ENCODE measurements at places on chromosomes 7 and 10.

DNA sequence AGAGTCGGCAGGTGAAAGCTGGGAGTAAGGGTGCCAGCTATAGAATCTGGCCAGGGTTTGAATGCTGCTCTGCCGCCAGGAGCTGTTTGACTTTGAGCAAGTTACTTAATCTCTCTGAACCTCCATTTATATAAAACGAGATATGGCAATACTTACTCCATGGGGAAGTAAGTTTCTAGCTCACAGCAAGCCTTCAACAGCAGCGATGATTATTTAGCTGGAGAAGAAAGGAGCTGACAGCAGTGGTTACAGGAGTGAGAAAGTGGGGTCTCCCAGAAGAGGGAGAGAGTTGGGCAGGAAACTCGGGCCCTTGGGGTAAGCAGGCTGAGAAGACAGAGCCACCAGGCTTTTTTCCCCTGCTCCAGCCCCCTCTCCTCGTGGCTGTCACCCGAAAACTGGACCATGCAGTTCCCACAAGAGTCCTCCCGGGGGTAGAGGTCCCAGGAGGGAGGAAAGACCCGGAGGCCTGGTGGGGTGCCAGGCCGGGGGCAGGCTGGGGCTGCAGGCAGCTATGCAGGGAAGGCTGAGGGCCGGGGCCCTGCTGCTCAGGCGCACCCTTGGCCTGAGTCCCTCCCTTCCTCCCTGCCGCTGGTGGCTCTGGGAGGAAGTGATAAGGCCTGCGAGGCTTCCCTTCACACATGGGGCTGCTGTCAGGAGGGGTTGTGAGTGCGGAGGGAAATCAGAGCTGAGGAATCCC, 3.5 kb downstream of the NOS3 start:
- DNase-seq: no peak

DNA sequence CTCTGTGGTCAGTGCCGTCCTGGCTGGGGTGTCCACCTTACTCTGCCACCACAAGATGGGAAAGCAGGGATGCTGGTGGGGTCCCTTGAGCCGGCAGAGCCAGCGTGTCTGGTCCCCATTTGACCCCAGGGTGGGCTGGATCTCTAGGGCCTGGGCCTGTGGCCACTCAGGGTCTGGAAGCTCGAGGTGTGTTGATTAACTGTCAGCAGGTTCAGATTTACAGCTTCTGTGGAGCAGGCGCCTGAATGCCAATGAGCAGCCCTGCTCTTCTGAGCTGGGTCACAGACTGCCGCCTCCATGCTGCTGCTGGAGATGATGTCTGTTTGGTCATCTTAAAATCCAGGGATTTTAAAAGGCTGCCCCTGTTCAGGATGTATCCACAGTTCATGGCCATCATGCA, 11.3 kb upstream of the DPYSL4 start:
- DNase-seq: no peak

- no peak for DNase-seq
Observed at GRCh38 chr10:97107551-97107950, 78.2 kb downstream of the SLIT1 start.

GRCh38 chr10:51667678-51668335, 31.6 kb downstream of the CSTF2T start:
- DNase-seq: no peak

GRCh38 chr7:2903682-2904162, 59.6 kb upstream of the GNA12 start:
- DNase-seq: no peak

DNA sequence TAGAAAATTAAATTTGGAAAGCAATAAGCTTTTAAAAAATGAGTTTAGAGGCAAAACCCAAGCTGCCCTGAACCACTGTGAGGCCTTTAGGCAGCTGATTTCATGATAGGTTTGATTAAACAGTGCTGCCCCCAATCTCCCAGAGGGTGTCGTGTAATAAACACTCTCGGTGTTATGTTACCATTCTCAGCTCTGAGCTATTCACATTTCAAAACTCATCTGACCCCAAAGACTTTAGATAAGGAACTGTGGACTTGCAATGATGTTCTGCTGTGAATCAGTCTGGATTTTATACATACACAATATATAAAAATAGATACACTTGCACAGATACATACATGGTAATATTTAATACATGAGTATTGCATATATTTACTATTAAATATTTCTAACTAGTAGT, 120.4 kb downstream of the MALRD1 start:
- no peak for DNase-seq

DNA sequence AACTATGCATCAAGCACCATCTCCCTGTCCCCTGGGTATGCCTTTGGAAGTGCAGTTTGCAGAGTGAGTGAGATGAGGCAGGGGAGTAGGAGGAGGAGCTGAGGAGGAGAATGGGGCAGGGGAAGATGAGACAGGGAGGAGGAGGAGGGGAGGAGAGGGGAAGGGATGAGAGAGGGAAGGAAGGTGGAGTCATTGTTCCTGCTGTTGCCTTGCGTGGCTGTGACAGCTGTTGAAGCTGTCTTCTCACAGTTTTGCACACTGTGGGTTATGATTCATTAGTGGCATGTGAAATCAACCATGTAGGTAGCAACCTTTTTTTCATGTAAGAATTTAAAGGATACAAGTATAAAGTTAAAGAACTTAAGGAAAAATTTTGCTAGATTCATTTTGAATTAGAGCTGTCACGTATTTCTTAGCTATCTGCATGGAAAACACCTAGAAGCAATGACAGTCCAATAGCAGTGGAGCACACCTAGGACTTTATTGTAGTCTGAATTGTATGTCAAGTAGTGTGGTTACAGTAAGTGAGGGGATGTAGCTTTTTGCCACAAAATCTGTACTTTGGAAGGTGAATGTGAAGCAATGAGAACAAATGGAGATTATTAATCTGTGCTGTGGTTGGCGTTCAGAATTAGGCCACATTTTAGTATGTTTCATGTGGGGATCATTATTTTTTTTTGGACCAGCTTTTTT, 21.7 kb downstream of the CCM2 start:
- peak; percentile 50 for DNase-seq

DNA sequence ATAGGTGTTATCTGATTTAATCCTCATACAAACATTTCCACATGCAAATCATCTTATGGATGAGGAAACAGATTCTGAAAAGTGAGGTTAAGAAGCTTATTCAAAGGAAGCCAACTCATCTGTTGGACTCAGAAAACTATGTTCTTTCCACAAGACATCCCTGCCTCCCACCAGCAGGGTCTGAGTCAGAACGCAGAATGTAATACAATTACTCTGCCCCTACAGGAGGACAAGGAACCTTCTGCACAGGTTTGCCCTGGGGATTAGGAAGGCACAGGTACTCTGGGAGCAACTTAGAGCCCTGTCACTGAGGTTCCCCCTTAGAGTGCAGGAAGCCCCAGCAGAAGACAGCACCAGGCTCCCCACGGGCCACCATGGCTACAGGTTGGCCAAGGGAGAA, 255.7 kb downstream of the TNS3 start:
- DNase-seq: no peak

- DNase-seq: no peak
Observed at GRCh38 chr10:81730891-81731290, 144.1 kb upstream of the NRG3 start.

DNA sequence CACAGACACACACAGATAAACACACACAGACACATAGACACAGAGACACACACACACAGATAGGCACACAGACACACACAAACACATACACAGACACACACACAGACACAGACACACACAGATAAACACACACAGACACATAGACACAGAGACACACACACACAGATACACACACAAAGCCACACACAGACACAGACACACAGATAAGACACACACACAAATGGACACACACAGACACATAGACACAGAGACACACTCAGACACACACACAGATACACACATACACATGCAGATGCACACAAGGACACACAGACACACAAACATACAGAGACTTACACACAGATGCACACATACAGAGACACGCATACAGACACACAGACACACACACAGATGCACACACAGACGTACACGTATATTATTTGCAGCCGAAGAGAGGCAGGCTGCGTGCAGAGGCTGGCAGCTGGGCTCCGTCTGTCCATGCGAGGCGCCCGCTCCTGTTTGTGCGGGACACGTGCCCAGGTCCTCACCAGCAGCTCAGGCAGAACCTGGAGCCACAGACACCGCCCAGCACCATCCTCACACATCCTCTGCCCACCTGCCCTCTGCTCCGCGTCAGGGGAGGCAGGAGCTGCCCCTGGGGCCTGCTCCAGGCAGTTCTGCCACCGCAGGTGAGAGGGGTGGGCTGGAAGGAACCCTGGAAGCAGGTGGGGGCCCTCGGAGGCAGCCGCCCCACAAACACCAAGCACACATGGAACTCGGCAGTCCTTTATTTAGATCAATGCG, 1.2 kb downstream of the CALML5 start:
- DNase-seq: no peak

GRCh38 chr7:77549106-77549870, 12.2 kb downstream of the PTPN12 start:
- no peak for DNase-seq

DNA sequence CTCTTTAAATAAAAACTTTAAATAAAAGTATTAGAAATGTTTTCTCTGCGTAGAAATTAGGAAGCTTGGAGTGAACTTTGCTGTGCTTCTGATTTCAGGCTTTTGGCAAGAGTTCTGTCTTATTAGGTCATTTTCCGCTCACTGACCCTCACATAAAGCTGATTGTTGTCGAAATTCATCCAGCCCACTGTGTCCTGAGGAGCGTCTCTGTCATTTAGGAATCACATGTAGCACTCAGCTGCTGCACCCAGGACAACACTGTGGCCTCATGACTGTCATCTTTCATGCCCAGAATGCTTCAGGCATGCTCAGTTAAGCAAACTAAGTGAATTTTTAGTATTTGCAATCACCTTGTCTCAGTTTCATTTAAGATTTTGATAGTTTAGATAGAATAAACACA, 57.8 kb upstream of the MSRB2 start:
- no peak for DNase-seq

GRCh38 chr10:80579181-80579763, 41.6 kb downstream of the SH2D4B start:
- no peak for DNase-seq

GRCh38 chr10:119669975-119670640, 18.9 kb downstream of the BAG3 start:
- no peak for DNase-seq

DNA sequence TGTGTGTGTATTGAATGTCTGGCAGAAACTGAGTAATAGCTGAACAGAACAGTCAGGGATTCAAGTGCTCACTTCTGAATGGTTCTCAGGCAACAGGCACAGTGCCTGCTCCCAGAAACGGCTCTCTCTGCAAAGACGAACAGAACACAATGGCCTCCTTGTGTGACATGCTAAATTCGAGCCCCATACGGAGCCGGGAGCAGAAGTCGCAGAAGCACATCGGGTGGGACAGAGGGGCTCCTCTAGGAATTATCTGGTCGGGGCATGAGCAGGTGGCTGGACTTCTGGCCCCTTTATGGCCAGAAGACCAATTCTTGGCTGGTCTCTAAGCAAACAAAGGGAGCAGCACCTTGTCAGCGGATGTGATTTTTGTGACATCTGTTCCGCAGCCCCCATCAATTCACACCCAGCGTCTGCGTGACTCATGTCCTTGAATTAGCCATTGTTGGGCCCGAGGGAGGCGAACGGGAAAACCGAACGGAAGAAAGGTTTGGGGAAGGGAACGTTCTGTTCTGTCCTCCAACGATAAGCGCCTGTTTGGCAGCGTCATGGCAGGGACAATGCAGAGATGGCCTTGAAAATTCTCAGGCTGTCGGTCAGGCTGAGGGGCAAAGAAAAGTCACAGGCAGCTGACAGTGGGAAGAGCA, 47.3 kb upstream of the NPTX2 start:
- peak; percentile 74 for DNase-seq

DNA sequence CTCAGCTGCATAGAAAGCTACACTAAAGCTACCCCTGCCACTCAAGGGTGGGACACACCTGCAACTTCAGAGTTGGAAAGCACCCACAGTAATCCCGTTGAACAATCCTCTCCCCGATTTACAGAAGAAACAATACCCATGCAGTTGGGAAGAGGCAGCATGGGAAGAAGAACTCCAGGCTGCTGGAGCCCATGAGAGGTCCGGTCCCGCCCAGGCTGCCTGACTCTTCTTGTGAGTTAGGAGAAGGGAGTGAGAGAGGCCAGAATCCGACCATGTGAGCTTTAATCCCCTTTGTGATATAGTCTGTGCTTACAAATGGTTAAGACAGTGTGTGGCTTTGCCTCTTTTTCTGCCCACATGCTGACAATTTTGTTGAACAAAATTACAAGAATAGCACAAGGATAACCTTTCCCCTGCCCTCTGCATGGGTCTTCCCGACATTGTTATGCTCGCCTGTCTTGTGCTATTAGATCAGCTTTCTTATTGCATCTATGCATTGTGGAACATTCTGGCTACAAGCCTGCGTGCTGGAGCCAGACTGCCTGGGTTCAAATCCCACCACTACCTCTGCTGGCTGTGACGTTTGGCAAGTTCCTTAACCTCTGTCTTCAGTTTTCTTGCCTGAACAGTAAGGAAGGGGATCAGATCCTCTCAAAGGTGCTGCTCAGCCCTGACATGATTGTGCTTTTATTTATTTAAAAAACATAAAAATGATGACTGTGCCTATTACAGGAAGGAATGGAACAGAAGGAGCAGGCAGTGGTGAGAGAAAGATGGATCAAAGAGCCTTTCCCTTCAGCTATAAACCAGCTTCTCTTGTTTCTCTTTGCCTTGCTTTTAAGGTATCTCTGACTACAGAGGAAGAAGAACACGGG, 56.0 kb downstream of the BPGM start:
- DNase-seq: no peak

DNA sequence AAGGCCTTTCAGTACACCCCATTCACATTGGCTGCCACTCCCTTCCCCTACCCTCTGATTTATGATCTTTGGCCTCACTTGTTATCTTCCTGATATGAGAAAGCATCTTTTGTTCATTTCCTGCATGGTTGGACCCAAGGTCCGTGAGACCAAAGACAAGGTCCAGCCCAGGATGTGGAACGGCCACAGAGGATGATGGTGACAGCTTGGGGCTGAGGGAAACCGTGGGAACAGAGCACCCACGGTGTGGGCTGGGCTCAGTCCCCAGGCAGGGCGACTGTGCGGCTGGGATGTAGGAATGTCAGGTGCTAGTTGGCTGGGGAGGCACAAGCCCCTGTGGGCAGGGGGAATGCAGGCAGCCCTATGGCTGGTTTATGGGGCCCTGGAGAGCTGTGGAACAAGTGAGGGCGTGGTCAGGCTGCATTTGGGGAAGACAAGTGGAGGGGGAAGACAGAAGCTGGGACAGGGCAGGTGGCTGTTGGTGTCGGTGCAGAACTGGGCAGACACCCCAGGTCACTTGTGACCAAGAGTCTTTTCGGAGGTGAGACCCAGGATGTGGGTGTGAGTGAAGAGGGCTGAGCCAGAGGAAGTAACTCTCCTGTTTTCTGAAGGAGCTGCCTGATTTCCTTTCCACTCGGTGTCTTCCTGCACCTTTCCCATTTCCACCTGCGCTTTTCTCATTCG, 51.7 kb upstream of the IGFBP3 start:
- no peak for DNase-seq

- peak; percentile 38 for DNase-seq
Observed at GRCh38 chr10:113021268-113022040, 71.4 kb downstream of the TCF7L2 start.
